Thoracic aorta (tissue), 2 donors: ENCODE measurements at places on chromosomes 1 and 21.

- no peak for DNase-seq
These were observed 197.6 kb downstream of the SIPA1L2 start for GRCh38 chr1:232432313-232432712.

- no peak for DNase-seq
These were observed 477 bp downstream of the ICMT start for GRCh38 chr1:6235296-6235677.

- no peak for DNase-seq
These were observed 87.7 kb upstream of the GADD45A start for GRCh38 chr1:67597336-67597735.

DNA sequence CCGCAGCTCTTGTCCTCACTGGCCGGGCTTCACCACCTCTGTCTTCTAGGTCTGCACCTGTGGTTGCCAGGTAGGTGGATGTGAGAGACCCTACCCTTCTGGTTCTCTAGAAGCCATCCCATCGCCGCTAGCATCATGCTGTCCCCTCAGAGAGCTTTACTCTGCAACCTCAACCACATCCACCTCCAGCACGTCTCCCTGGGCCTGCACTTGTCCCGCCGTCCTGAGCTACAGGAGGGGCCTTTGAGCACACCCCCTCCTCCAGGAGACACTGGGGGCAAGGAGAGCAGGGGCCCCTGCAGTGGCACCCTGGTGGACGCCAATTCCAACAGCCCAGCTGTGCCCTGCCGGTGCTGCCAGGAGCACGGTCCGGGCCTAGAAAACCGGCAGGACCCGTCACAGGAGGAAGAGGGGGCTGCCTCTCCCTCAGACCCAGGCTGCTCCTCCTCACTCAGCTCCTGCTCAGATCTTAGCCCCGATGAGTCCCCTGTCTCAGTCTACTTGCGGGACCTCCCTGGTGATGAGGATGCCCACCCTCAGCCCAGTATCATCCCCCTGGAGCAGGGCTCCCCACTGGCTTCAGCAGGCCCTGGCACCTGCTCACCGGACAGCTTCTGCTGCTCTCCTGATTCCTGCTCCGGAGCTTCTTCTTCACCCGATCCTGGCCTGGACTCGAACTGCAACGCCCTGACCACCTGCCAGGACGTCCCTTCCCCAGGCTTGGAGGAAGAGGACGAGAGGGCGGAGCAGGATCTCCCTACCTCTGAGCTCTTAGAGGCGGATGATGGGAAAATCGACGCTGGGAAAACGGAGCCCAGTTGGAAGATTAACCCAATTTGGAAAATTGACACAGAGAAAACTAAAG, 1.2 kb downstream of the RUSC1 start:
- DNase-seq: no peak

GRCh38 chr1:227548119-227548397, 15.3 kb upstream of the ZNF678 start:
- no peak for DNase-seq

- no peak for DNase-seq
These were observed 180.9 kb downstream of the PRDM16 start for GRCh38 chr1:3249631-3250501.

- no peak for DNase-seq
These were observed 318.9 kb downstream of the AJAP1 start for GRCh38 chr1:4973341-4973740.

- no peak for DNase-seq
These were observed 106.0 kb downstream of the ADAMTS1 start for GRCh38 chr21:26739189-26739588.

DNA sequence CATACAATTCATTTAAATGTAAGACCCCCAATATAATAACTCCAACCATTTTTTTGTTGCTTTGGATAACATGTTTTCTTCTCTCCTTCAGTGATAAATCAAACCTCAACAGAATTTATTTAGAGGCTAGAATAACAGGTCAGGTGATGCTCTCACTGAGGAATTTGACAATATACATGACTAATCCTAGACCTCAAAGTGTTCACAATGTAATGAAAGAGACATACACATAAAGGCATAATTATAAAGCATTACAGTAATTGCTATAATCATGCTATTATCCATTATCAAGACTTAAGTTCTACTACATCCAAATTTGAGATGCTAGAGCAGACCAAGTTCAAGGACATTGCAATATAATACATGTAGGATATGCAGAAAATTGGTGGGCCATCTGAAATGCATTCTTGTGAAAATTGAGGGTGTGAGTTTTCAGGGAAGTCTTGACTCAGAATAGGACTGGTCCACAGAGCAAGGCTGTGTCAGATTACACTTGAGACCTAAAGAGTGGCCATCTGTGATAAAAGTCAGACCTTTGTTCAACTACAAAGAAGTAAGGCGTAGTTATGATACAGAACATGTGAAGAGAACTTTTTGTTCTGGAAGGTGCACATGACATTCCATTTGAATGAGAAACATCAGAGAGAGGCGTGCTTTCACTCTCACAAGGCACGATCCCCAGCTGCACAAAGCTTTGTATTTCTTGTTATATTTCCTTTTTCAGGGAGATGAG, 45.5 kb downstream of the UTP25 start:
- DNase-seq: no peak

- DNase-seq: no peak
These were observed 377.8 kb downstream of the KCNH1 start for GRCh38 chr1:210755991-210756659.

- no peak for DNase-seq
These were observed 41.1 kb downstream of the PRKAA2 start for GRCh38 chr1:56686169-56686568.

DNA sequence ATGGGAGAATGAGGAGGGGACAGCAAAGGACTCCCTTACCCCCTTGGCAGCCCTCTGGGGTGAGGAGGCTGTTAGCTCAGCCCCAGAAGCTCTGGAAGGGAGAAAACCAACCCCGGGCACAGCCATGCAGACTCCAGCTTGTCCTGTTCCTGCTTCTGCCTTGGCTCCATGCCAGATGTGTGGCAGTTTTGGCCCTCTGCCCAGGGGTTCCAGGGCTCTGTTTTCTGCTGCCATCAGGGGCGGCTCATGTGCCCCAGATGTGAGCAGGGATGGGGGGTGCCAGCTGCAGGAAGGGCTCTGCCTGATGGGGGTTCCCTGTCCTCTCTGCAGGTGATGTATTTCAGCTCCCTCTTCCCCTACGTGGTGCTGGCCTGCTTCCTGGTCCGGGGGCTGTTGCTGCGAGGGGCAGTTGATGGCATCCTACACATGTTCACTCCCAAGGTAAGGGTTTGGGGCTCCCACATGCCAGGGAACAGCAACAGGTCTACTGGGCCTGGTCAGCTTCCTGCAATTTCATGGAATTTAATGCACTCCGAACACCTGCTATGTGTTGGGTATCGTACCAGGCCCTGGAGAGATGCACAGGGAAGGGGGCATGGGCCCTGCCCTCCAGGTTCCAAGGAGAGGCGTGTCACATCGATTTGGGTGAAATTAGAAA, 26.1 kb downstream of the SLC6A17 start:
- DNase-seq: no peak

- DNase-seq: no peak
These were observed 38.7 kb upstream of the CD55 start for GRCh38 chr1:207282496-207283380.
